ENCODE measurements at places on chromosomes 12 and 14. TPM values are rescaled to one million over a fixed set of nuclear protein-coding genes. Genes with fewer than 3 reads are reported as not detected.

IL22 gene
- total RNA-seq: not detected

- DNase-seq: no peak
Measured at GRCh38 chr12:86660488-86661147, 404.4 kb upstream of the MGAT4C start.

- DNase-seq: no peak
Measured at GRCh38 chr14:49497725-49498348, 88.3 kb downstream of the RPS29 start.

DNA sequence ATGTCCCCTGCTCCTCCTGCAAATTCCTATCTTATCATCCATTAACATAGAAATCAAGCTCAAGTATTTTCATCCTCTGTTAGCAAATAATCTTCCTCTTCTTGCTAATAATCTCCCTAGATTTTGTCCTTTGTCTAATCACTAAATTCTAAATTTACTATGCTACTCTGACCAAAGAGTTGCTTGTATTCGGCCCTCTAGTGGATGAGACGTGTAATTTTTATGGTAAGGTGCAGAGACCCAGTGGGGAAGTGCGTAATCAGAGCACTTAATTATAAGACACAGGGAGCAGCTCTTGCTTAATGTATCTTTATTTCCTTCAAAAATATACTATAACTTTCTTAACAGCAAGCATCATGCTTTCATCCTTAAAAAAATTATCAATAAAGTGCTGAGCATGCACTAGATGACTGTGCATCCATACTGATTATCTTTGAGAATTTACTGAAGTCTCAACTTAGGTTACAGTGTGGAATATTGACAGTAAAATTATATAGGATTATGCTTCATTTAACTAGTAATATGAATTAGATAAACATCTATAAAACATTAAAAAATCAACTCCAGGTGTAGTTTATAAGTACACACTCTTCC is 212.6 kb downstream of the SLC16A7 start:
- DNase-seq: no peak

- no peak for DNase-seq
Measured at GRCh38 chr14:22200977-22201605, 387.9 kb downstream of the DAD1 start.

- no peak for DNase-seq
Measured at GRCh38 chr12:3366451-3367110, 124.4 kb upstream of the PRMT8 start.

DNA sequence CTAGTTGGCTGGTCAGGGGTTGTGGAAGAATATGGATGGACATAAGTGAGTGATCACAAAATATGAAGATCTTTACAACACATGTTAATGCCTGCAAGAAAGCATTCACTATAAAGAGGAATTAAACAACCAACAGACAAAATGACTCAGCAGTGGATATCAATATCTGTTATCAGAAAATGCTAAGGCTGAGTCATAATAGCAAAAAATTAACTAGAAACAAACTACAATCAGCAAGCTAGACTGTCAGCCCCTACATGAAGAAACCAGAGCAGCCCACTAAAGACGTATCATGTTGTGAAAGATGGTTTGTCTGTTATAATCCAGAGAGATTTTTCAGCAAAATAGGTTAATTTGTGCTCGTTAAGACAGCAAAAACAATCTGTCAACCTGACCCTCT is 472.9 kb downstream of the NELL2 start:
- no peak for DNase-seq

CD163L1 gene
- 4.0 TPM for total RNA-seq

DAO gene
- not detected for total RNA-seq

RIPK3 gene
- 16.1 TPM for total RNA-seq

DNA sequence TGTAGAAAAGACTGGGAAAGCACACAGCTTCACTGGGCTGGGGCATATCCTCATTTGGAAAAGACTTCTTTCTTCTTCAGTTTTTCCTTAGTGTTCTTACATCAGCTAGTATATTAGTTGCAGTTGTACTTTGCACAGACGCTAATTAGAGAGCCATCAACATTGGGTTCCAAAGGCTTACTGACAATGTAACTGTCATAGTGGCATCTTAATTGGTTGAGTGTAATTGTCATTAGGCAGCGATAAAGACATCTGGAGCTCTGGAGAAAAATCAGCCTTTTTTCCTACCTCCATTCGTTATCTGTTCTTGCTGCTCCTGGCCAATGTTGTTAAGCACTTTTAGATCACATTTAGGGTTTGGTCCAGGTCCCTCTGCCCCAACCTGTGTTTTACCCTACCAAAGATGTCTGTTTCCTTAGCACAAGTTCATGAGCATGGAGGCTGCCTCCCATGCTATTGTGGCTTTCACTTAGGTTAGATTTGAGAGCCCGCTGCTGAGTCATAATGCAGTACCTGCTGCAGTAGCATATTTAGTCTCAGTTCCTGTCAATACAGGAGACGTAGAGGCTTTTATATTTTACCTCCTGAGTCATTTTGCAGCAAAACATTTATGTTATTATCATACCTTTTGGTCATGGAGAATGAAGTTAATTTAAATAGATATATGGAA is 49.2 kb downstream of the FBXW8 start:
- no peak for DNase-seq

RAB5B gene
- total RNA-seq: 72.1 TPM

DNA sequence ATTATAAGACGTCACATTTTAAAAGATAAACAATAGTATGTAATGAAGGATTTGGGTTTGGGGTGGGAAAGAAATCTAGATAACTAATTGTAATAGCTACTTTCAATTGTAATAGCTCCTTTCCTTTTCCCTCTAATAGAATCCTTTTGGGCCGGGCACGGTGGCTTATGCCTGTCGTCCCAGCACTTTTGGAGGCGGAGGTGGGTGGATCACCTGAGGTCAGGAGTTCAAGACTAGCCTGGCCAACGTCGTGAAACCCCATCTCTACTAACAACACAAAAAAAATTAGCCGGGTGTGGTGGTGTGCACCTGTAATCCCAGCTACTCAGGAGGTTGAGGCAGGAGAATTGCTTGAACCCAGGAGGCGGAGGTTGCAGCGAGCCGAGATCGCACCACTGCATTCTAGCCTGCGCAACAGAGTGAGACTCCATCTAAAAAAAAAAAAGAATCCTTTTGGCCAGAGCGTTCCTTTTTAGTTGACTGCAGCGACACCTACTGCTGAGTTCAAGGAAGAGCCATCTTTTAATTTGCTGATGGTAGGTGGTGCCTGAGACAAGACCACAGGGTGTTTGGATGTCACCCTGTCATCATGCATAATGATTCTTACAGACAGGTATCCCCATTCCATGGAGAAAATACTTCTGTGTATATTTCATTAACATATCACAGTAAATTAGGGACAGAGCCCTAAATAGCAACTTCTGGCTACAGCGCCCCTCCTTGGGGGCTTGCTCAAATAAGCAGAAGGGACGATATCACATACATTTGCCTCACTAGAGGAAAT is 79.5 kb downstream of the ARMH4 start:
- DNase-seq: no peak

APOF gene
- total RNA-seq: not detected

All from upper lobe of left lung (tissue), 6 donors.